ENCODE measurements at places on chromosomes 7 and 10.

DNA sequence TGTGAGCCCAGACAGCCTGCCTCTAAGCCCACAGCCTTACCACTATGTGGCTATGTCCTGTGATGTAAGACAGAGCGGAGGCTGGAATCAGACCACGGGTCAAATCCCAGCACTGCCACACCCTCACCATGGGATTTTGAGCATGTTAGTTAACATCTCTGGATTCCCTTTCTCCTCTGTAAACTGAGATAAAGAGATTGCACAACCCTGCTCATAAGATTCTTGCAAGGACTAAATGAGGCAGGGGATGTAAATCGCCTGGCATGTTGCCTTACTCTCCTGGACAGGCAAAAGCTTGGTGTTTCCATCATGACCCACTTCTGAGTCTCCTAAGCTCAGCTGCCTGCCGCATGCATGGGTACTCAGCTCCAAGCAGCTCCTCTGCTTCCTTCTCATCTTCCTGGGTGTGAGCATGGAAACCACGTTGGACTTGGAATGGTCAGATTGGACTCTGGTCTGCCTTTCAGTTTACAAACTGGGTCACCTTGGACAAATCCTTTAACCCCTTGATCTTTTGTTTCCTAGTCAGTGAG, 41.3 kb upstream of the MTURN start:
- DNase-seq, result no peak

DNA sequence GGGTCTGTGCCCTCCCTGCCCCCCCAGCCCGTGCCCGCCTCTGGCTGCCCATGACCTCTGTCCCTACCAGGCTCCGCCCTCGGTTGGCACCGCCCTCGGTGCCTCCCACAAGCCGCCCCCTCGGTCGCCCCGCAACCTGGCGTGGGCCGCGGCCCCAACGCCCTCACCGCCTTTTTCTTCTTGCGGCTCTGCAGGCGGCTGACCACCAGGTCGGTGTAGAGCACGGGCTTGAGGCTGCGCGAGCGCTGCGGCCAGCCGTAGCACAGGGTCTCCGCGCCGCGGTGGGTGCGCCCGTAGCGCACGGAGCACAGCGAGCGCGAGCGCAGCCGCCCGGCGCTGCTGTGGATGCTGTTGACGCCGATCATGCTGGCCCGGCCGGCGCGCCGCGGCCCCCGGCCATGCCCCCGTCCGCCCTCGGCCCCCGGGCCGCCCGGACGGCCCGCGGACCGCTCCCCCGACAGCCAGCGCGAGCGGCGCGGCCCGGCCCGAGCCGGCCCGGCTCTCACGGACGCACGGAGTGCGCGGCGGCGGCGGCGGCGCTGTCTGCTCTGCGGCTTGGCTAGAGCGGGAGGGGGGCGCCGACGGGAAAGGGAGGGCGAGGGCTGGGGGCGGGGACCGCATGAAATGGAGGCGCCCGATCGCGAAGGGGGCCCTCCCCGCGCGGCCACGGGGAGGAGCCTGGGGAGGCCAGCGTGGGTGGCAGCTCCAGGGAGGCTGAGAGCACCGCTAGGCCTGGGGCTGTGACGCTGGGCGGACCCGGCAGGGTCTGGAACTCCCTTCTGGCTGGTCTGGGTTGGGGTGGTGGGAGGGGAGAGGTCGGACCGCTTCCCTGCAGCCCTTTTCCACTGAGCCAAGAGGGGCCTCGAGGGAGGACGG, 9.6 kb downstream of the PSD start:
- DNase-seq, result peak; percentile 72

DNA sequence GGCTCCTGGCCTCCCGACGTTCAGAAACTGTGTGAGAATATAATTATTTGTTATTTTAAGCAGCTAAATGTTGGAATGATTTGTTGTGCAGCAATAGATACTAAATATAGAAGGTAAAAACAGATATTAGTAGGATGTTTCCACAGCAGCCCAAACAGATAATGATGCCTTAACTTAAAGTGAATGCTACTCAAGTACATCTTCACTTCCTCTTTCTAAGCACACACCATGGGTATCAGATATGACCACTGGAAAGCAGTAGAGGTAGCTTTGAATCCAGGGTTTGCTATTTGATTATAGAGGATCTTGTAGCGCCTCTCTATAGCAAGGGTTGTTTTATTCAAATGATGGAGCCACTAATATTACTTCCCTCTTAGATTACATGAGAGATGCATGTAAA, 38.2 kb upstream of the BET1 start:
- no peak for DNase-seq

GRCh38 chr10:69092959-69093850, 5.3 kb downstream of the SRGN start:
- peak; percentile 65 for DNase-seq

DNA sequence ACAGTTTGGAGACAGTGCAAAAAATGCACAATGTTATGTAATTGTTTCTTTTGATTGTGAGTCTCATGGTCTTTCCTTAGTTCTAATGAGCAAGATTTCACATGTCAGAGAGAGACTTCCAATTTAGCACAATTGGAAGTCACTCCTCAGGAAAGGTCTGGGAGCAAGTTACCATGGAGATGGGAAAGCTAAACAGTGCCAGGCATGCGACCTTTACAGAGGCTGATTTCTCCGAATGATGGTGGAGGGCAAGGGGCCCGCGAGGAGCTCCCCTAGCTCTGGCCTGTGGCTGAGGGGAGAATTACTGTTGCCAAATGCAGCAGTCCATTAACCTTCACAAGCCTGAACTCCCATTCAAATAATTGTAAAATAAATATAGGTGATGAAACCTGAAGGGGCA, 59.3 kb downstream of the CDCA7L start:
- no peak for DNase-seq

- DNase-seq, result no peak
These were observed 19.4 kb downstream of the SPOCK2 start for GRCh38 chr10:72068901-72069446.

GRCh38 chr7:111827863-111828504, 265.7 kb upstream of the IMMP2L start:
- DNase-seq, result no peak

DNA sequence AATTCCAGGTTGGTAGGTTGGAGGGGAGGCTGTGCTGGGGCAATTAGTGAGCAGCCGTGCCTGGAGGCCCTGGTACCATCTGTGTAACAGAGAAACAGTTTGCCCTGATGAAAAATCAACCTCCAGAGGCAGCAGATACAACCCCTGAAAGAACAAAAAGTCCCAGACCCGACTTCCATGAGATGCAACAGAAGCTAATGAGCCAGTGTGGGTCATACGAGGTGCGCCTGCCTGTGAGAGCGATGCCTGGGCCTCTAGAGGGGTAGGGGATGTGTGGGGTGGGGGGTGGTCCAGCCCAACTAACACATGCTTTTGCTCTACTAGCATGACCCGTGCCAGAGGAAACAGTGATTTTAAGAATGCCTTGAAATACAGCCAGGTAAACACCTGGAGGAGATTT, 39.3 kb downstream of the CELF2 start:
- DNase-seq, result no peak

DNA sequence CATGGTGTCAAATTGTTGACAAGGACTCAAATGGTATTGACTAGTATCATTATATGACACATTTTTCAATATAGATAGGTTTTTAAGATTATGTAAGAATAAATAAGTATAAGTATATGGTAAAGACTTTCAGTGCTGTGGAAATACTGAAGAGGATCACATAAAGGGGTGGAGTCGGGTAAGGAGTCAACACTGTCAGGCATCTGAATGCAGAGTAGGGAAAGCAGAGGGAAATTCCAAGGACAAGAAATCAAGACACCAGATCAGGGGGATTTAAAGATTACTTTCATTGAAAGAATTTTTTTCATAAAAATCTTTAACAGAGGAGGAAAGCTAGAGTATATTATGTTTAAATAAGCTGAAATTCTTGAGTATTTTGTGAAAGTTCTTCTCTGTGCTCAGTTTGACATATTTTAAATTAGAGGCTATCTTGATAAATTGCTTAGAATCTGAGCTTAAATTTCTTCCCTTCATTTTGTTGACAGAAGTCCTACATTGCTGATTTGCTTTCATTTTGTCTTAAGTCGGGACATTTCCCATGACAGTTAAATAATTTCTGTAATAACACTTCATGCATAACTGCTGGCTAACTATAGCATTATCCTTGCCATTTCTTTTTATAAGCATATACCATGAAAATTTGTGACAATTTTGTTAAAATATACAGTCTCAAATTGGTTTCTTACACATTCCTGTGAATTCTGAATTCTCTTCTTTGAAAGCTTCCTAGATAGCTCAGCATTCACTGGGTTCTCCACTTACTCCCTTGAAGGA, 244.3 kb downstream of the PRKG1 start:
- no peak for DNase-seq

DNA sequence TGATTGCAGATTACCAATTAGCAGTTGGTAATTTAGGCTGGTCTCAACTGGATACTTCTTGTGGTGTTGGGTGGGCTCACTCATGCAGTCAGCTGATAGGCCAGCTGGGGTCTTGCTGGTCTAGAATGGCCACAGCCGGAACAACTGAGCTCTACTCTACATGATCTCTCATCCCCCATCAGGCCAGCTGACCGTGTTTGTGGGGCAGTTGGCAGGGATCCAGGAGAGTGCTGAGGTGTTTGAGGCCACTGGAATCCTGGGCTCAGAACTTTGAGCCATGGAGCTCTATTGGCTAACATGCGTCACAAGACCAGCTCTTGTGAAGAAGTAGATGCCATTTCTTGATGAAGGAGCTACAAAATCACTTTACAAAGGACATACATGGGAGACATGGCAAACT, 242.4 kb downstream of the GFRA1 start:
- DNase-seq, result no peak

DNA sequence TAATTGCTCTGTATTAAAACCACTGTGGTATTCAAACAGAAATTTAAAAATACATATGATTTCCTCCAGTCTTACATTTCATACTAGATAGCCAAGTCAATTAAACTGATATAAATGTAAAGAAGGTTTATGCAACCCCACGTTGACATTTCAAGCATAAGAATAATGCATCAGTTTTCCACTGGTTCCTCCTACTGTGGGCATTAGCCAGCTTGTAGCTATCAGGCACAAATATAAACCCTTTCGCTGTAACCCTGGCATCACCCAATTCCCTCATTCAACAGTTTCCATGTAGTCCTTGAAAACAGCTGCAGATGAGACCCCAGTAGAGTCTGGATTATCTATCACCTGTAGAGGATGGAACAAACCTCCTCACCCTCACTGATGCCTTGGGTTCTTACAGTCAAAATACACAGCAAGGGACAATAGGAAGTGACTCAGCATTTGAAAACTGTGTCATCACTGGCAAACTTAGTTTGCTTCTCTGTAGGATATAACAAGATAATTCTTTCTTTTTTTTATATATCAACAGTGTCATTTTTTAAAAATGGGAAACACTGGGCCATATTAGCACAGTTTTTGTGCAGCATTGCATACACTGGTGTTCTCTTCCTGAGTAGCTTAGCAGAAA, 113.0 kb downstream of the PDE1C start:
- DNase-seq, result no peak

DNA sequence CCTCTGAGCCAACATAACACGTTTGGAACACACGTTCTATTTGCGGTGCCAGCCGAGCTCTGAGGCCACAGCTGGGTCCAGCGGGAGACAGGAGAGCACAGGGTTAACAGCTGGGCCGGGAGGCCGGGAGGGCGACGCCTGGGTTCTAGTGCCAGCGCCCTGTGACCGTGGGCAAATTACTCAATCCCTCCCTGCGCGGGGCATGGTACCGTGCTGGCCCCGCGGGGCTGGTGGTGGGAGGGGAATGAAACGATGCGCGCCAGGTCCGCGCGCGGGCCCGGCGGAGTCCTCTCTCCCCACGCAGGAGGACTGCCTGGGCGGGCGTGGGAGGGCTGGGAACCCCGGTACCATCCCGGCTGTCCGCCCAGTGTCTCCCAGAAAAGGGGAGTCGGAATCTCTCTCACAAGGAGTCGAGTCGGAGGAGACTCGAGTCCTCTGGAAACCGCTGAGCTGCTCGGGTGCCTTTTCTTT, 30.4 kb downstream of the LEP start:
- no peak for DNase-seq

DNA sequence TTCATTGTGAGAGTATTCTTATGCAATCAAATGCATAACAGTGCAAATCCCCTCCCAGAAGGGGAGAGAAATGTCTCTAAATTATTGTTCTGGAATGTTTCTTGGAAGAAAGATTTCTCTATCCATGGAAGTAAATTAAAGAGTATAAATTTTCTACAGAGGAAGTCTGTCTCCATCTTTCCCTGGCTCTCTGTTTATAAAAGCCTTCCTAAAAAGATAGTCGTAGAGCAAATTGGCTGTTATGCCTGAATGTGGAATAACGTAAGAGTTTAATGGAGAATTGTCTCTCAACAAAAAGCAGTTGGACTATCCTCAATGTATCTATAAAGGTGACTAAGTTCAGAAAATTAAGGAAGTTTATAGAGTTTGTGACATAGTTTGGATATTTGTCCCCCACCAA, 76.3 kb downstream of the GNAT3 start:
- no peak for DNase-seq

GRCh38 chr10:101974091-101974971, 81.6 kb downstream of the ARMH3 start:
- no peak for DNase-seq

DNA sequence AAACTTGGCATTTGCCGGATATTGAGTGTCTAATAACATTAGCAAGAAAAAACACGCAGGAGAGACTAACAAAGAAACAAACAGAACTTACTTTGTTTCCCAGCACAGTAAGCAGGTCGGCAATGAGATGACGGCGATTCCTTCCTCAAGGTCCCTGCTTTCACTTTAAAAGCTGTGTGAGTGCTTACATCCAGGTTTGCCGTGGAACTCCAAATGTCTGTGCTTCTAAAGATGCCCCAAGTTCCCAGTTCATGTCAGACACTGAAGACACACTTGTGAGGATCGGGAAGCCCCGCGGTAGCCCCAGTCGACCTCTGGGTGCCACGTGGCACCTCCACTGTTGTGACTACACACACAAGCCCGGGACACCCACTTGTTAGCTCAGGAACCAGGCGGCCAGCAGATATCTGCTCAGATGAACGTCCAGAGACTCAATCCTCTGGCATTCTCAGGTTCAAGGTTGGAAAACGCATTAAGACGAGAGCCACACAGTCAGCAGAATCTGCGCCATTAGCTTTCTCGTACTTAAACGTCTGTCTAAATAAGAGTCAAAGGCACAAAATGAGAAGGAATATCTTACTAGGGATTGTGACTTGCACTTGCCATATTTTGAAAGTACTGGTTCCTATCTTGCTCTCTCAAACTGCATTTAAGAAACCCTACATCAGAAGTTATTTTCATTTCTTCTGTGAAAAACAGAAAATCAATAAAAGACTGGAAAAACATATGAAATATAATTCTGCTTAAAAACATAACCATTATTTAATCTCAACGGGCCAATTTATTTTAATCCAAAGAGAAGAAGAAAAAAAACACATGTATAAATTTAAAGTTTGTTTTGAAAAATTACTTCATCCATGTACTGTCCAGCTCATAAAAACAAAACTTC, 207.6 kb upstream of the KLF14 start:
- DNase-seq, result no peak

- no peak for DNase-seq
These were observed 22.4 kb downstream of the PPP1R3C start for GRCh38 chr10:91610444-91610843.

- DNase-seq, result peak; percentile 80
These were observed 17.8 kb upstream of the IFIT2 start for GRCh38 chr10:89283936-89284475.

DNA sequence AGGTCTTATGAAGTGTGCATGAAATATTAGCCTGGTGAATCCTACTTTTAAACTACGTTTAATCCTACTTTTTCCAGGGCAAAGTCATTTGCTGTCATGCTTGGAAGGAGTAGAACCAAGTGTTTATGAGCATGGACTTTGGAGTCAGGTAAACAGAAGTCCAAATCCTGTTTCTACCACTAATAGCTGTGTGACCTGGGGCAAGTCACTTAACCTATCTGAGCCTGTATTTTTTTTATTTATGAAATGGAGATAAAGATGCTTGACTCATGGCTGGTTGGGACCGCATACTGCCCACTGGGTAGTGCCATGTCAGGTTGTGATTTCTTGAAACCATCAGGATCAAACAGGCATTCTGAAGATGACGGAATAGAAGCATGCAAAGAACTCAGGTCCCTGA, 249.6 kb downstream of the BAMBI start:
- no peak for DNase-seq

All from right lung (tissue), 10 donors.